T-helper 2 cell treated with Interferon-gamma antibody and Interleukin-4, amounts not matched to agents 100 ng/mL and 5 ng/mL, for 36 hours (primary cell): ENCODE measurements at places on chromosomes 4 and X. TPM values are rescaled to one million over a fixed set of nuclear protein-coding genes. Genes with fewer than 3 reads are reported as not detected.

HELT gene
- not detected in 2 replicates for total RNA-seq

WAS gene
- total RNA-seq = 155 and 160 TPM in 2 replicates

NDST4 gene
- not detected in 2 replicates for total RNA-seq

HSD17B13 gene
- total RNA-seq = 0.25 and 0.41 TPM in 2 replicates

DACH2 gene
- not detected in 2 replicates for total RNA-seq

SPIN2A gene
- 0.70 and 1.1 TPM in 2 replicates for total RNA-seq

NRK gene
- not detected in 2 replicates for total RNA-seq

MGAT4D gene
- total RNA-seq = not detected in 2 replicates

MCUB gene
- 66.6 and 72.8 TPM in 2 replicates for total RNA-seq

SPANXC gene
- not detected in 2 replicates for total RNA-seq

FABP2 gene
- total RNA-seq = not detected in 2 replicates

SMIM43 gene
- total RNA-seq = not detected in 2 replicates

SRPK3 gene
- not detected in 2 replicates for total RNA-seq

UTP3 gene
- total RNA-seq = 28.8 and 30.0 TPM in 2 replicates
